ENCODE measurements at places on chromosomes 5 and 9.

- DNase-seq = no peak
Measured at GRCh38 chr5:55177078-55177477, 4.1 kb upstream of the CDC20B start.

DNA sequence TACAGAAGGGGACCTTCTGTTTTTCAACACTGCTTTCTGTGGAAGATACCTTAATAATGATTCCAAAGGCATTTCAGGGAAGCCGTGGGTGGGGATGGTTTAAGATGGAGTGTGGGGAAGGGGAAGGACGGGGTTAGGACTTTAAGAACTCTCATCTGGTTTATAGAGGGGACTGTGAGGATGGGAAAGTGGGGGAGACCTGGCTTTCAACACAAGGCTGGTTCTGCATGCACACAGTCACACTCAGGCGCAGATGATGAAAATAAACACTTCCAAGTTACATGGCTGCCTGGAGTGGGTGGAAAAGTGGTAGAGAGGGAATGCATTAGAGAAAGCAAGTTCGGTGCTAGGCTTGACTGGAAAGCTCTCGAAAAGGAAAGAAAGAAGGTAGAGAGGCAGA is 4.9 kb downstream of the MSANTD3 start:
- no peak for DNase-seq

DNA sequence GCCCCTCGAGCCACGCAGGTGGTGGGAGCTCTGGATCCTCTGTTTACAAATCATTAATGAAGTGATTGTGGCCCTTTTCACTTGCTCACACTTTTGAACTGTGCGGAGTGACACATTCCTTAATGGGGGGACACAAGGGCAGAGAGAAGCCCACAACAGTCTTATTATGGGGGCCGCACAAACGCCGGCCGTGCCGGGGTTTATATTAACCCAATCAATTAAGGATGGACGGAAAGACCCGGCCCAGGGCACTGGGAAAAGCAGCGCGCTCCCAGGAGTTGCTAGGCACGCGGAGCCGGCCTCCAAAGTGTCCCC is 634.8 kb downstream of the IRX1 start:
- DNase-seq = no peak

GRCh38 chr9:130235558-130236435 is 29.8 kb upstream of the HMCN2 start:
- peak; percentile 69 for DNase-seq

DNA sequence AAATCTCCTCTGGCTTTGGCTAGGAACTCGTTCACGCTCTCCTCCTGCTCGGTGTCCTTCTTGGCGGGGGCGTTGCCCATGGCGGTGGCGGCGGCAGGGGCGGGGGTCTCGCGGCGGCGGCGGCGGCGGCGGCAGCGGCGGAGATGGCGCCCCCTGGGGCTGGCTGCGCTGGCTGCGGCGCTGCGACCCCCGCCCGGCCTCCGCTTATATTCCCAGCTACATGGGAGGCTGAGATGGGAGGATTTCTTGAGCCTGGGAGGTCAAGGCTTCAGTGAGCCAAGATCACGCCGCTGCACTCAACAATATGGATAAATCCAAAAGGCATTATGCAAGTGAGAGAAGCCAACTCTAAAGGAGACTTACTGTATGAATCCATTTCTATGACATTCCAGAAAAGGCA is at the start of gene PRKACG:
Gene PRKACG, minus strand, starts transcription at position 101 of the 400 bp plus-strand sequence. Its CDS starts 21 bp downstream, at position 80.
- DNase-seq = no peak

DNA sequence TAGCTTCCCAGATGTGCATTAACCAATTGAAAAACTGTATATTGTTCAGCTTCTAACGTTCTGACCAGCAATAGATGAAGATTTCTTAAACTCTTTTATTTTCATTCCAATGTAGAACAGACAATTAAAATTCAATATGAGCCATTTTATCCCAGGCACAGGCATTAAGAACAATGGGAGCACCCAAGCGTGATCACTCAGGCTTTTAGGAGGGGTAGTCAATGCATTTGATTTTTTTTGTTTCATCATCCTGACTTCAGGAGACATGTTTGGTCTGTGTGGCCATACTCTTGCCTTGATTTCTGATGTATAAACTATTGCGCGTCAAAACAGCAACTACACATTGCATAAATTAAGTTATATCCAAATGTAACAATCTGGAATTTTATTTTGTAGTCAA is 653.0 kb upstream of the RORB start:
- DNase-seq = no peak

- no peak for DNase-seq
Measured at GRCh38 chr5:58188262-58188651, 271.6 kb downstream of the PLK2 start.

DNA sequence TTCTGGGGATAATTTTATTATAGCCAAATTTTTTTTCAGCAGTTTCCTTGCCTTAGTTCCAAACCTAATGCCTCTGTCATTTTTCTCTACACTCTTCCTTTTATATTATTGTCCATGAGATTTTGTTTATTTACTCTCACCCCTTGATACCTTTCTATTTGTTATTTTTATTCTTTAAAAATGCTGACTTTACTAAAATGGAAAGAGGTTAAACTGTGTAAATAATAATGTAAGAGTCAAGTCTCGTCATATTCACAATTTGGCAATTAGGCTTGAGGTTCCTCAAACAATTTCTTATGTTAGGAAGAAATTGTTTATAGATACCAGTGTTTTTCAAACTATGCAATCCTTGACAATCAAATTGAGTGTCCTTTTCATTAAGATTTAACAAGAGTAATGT is 428.6 kb upstream of the CDH9 start:
- no peak for DNase-seq

- DNase-seq = no peak
Measured at GRCh38 chr9:25570802-25571201, 107.4 kb downstream of the TUSC1 start.

DNA sequence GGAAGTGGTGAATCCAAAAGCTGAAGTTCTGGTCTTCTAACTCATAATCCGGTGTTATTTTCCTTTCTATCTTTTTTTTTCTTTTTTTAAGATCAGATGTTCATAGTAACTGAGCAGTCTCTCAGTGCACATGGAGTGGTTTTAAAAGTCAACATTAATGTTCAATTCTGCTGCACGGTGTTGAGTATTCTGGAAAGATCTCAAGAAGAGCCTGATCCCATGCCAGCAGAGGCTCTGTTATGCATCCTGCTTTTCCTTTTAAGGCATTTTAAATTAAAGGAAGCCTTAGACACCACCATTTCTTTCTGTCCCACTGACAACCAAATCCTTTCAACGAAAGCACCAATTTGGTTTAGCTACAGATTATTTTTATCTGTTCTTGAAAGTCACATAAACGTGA is 33.4 kb downstream of the SEMA5A start:
- no peak for DNase-seq

DNA sequence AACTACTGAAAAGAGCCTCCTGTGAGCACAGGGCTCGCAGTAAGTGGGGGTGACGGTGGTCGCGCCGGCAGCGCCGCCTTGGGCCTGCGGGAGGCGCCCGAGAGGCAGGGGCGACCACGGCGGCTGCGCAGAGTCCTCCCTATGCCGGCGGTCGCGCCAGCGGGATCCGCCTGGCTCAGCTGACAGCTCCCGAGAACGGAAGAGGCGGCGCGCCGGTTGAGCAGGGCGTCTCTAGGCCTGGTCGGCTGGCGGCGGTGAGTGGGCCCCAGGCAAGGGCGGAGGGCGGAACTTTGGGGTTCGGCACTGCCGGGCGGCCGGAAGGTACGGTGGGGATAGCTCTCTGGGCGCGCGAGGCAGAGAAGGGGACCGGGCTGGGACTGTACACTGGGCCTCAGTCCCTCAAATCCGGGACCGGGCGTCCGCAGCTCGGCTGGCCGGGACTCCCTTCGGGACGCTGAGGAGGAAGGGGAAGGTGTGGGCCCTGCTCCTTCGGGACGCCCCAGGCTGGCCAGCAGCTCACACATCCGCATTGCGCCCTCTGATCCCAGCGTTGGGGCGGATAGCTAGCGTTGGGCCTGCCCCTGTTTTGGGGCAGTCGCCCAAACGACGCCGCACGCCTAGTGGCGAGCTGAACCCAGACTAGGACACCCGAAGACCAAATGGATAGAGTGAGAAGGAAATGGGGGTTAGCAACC is at the start of gene RNF14:
Gene RNF14, plus strand, starts transcription at position 192 of the 695 bp plus-strand sequence. CDS start 4,484 bp downstream, outside the sequence.
- DNase-seq = peak; percentile 92

DNA sequence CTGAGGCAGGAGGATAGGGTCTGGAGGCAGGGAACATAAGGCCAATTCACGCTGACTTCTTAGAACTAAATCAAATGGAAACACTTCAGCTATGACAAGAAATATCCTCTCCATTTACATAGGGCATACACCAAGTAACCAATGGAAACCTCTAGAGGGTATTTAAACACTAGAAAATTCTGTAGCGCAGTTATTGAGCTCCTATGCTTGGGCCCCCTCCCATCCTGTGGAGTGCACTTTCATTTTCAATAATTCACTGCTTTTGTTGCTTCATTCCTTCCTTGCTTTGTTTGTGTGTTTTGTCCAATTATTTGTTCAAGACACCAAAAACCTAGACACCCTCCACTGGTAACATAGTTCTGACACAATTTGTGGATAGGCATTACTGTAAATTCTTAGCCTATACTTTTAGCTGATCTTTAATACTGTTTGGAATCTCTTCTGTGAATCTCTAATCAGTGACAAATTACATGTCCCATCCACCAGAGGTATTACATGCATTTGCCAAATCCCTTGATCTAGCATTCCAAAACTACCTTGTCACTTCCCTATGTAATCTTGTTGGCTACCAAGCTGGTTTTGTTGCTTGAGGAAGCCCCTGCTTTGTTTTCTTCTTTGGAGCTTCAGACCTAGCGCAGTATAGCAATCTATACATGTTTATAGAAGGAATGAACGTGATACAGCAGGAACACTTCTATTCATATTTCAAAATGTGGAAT is 61.6 kb downstream of the ST8SIA4 start:
- peak; percentile 22 for DNase-seq

GRCh38 chr5:95801532-95801931 is 21.0 kb downstream of the GLRX start:
- no peak for DNase-seq

DNA sequence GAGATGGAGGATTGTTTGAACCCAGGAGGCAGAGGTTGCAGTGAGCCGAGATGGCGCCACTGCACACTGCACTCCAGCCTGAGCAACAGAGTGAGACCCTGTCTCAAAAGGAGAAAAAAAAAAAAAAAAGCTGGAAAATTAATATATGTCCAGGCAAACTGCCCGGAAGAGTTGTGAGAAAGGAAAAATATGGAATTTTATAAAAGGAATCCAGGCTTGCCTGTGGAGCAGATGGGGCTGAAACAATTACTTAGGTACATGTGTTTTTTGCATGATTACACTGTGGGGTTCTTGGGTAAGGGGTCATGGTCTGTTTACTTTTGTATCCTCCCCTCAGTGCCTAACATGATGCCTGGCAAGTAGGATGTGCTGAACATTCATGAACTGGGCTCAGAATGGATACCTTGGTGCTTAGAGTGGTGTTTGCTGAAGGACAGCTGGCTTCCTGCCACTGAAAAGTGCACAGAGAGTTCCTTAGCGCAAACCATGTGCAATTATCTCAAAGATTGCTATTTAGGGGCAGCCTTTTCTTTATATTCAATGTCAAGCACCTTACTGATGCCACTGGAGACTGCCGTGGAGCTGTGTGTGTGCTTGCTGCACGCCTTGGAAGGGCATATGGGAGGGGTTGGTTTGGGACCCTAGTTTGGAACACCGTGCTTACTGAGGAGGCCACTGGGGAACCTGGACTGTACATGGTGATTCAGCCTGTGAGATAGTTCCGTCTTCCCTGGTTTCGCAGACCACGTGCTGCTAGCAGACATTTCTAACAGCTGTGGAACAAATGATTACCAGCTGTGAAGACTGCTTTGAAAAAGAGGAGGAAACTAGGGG is 78.4 kb downstream of the MAP1B start:
- no peak for DNase-seq

- DNase-seq = no peak
Measured at GRCh38 chr9:19875291-19875920, 86.6 kb upstream of the SLC24A2 start.

GRCh38 chr9:4519604-4520003 is 29.3 kb downstream of the SLC1A1 start:
- no peak for DNase-seq

GRCh38 chr5:144638787-144639186 is 468.1 kb downstream of the KCTD16 start:
- DNase-seq = no peak

DNA sequence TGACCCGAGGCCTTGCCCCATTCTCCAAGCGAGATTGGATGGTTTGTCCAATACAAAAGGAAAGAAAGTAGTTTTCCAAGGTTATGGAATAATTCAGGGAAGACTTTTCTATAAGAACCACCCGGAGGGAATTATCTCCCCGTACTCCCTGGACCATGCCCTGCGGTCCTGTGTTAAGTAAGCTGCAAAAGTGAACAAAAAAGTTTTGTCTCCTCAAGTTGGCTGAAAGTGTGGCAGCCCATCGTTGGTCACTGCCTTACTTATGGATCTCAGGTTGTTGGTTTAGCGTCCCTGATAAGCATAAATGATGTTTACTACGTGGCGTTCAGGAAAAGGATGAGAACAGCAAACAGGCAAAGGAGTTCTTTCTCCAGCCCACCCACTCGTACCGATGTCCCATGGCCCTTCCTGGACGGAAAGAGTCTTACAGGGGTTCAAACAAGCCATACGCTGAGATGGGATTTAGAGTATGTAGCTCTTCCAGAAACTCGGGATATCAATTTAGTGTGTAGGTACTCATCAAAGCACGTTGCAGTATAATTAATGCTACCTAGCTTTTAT is 413 bp upstream of the AUH start:
- no peak for DNase-seq

DNA sequence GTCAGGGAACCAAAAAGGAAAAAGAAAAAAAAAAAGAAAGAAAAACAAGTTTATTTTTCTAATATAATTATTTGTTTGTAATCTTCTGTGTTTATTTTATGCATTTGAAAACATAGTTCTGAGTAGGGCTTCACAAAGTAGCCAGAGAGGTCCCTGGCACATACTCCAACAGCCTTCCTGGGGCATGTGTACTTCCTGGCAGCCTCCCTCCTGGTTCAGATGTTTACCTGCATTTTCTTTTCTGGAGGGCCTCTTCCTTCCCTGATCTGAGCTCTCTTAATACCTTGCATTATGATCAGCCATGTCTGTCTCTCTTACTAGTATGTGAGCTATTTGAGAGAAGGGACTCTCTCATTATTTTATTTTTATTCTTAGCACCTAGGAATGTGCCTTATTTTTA is 361.8 kb downstream of the KDM4C start:
- no peak for DNase-seq

- DNase-seq = peak; percentile 46
Measured at GRCh38 chr9:112174965-112175795, at the start of gene SUSD1. Gene SUSD1 (minus strand): TSS chr9:112175297. CDS start chr9:112175235, 62 bp downstream.

DNA sequence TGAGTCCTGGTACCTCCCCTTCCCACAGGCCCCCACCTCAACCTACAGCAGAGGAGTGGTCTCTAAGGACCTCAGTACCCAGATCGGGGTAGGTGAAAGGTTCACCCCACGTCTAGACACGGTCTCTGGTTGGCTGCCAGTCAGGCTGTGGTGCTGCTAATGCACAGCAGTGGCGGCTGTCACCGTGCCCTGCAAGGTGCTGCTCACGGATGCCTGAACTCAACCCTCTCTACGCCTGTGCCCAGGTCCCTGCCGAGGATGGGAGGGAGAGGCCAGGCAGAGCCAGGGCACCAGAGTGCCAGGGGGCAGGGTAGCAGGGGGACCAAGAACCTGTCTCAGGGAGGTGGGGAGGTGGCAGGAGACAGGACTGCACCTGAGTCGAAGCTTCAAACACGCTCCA is 14.3 kb downstream of the IER5L start:
- no peak for DNase-seq

All from T-cell (primary cell).